ENCODE measurements at places on chromosomes 16 and 17.

- no peak for DNase-seq
- no peak overlapping the region for H3K27ac ChIP-seq
- no peaks in the 10 kb centered on the region for H3K27me3 ChIP-seq
- H3K4me1 ChIP-seq, result peaks cover 6% of the 10 kb centered on the region
Measured at GRCh38 chr17:3986939-3987335, 22.7 kb upstream of the ATP2A3 start.

GRCh38 chr17:33055171-33055611 is 63.5 kb downstream of the SPACA3 start:
- H3K4me1 ChIP-seq, result no peaks in the 10 kb centered on the region
- H3K27me3 ChIP-seq, result peaks cover 25% of the 10 kb centered on the region
- no peaks in the 10 kb centered on the region for H3K36me3 ChIP-seq
- no peak overlapping the region for H3K4me3 ChIP-seq

- H3K4me3 ChIP-seq, result no peak overlapping the region
- no peaks in the 10 kb centered on the region for H3K27me3 ChIP-seq
- no peak overlapping the region for H3K27ac ChIP-seq
- no peak for DNase-seq
Measured at GRCh38 chr17:27533874-27534815, 77.9 kb downstream of the KSR1 start.

- peaks cover 14% of the 10 kb centered on the region for H3K4me1 ChIP-seq
- H3K27ac ChIP-seq, result no peak overlapping the region
- no peaks in the 10 kb centered on the region for H3K36me3 ChIP-seq
- no peak overlapping the region for H3K4me3 ChIP-seq
- no peaks in the 10 kb centered on the region for H3K27me3 ChIP-seq
Measured at GRCh38 chr17:3803308-3803640, 2.3 kb upstream of the ITGAE start.

- H3K27ac ChIP-seq, result no peak overlapping the region
- H3K4me1 ChIP-seq, result peaks cover 11% of the 10 kb centered on the region
- no peak overlapping the region for H3K4me3 ChIP-seq
- H3K27me3 ChIP-seq, result no peaks in the 10 kb centered on the region
Measured at GRCh38 chr17:58401287-58401686, 16.0 kb downstream of the RNF43 start.

GRCh38 chr17:63142836-63143235 is 176.8 kb downstream of the TANC2 start:
- no peaks in the 10 kb centered on the region for H3K27me3 ChIP-seq
- peaks cover 3% of the 10 kb centered on the region for H3K4me1 ChIP-seq
- no peak overlapping the region for H3K27ac ChIP-seq
- DNase-seq, result no peak

Data from common myeloid progenitor, CD34-positive (primary cell).